ENCODE measurements at places on chromosomes 1 and 21.

- no peak for DNase-seq
Measured at GRCh38 chr1:167532375-167532774, 14.0 kb upstream of the CD247 start.

- no peak for DNase-seq
Measured at GRCh38 chr1:22210176-22210575, 67.3 kb upstream of the WNT4 start.

- DNase-seq, result peak; percentile 5
Measured at GRCh38 chr21:45747802-45748445, 104.4 kb downstream of the PCBP3 start.

DNA sequence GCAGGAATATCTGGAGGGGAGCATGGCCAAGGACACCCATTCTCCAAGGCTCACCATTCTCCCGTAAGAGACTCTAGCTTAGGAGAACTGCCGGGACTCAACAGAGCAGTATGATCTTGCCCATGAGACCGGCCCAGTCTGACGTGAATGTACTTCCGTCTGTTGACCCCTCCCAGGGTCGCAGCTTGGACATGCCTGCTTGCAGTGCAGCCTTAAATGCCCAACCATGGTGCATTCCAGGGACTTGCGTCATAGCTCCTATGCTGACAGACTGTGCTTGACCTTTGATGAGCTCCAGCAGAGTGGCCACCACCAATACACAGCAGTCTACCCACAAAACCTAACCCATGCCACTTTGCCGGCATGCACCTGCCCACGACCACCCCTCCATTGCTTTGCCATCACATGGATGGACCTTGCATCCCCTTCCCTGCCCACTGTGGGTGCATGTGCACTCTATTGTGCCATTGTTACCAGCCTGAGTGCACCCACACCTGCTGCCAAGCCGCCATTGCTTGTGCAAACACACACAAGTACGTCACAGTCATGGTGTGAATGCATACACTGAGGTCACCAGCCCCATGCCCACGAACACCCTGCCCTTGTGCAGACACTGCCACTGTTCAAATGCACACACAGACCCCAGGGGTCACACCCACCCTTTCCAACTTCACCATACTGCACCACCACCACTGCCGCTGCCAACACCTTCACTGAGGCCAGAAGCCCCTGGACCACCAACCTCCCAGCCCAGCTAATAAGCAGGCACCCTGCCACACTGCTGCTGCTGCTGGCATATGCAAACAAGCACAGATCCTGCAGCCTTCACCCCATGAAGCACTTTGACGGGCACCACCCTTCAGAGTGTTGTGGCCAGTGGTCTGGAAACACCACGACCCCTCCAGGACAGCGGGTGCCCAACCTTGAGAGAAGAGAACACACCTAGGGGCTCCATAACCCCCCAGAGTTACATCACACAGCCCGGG, 1141.3 kb downstream of the BRINP3 start:
- DNase-seq, result no peak

DNA sequence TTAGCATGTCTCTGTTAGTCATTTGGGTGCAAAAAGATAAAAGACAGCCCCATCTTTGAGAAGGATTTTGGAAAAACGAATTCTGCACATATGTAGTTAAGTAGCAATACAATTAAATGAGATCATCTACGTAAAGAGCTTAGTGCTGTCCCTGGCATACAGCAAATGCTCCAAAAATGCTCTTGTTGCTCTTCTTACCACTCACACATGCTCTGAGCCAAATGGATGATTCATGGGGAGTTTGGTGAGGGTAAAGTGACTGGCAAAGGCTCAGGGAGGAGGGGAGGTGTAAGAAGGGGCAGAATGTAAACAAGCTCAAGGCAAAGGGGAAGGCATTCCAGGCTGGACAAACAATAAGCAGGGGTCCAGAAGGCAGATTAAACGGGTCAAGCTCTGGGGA, 191.9 kb downstream of the AK5 start:
- peak; percentile 89 for DNase-seq

DNA sequence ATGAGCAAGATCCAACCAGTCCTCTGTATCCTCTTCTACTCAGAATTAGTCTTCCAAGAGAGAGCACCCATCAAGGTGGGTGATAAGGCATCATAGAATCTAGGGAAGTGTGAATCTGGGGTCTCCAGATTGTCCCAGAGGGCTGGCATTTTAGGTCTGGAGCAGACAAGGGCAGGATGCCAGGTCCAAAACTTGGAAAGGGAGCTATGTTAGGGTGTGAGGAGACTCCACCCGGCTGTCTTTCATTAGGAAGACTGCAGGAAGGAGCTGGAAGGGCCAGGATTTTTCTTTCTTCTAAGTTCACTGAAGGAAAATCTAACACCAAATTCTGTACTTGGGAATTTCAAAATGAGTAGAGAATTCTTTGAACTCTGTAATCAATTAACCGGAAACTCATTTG, 86.1 kb upstream of the BMP8A start:
- no peak for DNase-seq

DNA sequence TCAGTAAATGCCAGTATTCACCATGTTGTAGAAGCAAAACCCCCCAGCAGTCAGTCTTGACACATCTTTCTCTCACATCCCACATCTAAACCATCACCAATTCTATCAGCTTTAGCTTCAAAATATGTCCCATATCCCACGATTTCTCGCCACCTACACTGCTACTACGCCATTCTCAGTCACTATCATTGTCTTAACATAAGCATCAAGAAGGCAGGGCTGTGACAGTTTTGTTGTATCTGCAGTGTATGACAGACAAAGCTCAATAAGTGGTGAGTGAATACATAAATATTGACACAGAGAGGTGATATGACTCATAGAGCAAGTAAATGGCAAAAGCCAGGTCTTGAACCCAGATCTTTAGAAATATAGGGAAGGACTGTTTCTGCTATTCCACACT, 59.9 kb downstream of the JAK1 start:
- no peak for DNase-seq

- DNase-seq, result peak; percentile 73
Measured at GRCh38 chr21:43193651-43194302, 25.0 kb downstream of the CRYAA start.

DNA sequence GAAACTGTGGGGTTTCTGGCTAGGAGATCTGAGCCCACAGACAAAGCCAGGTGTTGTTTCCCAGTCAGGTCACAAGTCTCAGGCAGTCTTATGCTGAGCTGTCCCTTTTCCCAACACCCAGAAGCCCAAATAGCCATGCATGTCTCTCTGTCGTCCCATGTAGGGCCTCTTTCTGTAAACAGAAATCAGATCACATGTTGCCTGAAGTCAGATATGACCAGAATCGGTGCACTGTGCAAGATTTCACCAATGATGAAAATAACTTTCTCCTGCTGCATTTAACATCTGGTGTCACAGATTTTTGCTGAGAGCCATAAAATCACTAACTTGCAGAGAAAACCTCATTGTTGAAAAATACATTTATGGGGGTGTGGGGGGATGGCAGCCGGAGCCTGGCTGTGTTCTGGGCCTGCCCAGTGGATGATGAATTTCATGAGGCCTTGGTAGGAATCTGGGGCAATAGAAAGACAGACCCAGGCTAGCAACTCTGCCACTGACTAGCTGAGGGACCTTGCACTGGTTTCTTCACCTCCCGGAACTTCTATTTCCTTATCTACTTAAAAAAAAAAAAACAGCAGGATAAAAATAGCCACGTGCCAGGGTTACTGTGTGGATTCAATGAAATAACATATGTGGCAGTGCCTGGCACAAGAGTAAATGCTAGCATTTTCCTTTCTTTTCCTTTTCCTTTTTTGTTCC, 158.8 kb upstream of the NFIA start:
- no peak for DNase-seq

DNA sequence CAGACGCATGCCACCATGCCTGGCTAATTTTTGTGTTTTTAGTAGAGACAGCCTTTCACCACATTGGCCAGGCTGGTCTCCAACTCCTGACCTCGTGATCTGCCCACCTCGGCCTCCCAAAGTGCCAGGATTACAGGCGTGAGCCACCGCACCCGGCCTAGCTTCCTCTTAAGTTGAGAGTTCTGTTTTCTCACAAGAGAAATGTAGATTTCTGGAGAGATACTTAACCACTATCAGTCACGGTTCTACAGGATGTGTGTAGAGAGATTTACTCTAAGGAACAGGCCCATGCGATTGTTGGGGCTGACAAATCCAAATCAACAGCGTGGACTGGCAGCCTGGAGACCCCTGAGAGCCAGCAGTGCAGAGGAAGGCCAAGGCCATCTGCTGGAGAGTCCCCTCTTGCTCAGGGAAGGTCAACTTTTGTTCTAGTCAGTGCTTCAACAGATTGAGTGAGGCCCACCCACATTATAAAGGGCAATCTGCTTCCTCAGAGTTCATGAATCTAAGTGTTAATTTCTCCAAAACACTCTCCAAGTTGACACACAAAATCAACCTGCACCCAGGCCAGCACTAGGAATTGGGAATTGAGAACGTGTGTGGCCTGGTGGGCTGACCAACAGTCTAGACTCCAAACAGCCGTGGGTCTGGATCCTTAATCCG, 38.7 kb downstream of the CHAF1B start:
- DNase-seq, result no peak

- no peak for DNase-seq
Measured at GRCh38 chr1:210367566-210367965, 38.9 kb downstream of the HHAT start.

GRCh38 chr1:118147522-118147921, 37.5 kb downstream of the SPAG17 start:
- DNase-seq, result peak; percentile 62

DNA sequence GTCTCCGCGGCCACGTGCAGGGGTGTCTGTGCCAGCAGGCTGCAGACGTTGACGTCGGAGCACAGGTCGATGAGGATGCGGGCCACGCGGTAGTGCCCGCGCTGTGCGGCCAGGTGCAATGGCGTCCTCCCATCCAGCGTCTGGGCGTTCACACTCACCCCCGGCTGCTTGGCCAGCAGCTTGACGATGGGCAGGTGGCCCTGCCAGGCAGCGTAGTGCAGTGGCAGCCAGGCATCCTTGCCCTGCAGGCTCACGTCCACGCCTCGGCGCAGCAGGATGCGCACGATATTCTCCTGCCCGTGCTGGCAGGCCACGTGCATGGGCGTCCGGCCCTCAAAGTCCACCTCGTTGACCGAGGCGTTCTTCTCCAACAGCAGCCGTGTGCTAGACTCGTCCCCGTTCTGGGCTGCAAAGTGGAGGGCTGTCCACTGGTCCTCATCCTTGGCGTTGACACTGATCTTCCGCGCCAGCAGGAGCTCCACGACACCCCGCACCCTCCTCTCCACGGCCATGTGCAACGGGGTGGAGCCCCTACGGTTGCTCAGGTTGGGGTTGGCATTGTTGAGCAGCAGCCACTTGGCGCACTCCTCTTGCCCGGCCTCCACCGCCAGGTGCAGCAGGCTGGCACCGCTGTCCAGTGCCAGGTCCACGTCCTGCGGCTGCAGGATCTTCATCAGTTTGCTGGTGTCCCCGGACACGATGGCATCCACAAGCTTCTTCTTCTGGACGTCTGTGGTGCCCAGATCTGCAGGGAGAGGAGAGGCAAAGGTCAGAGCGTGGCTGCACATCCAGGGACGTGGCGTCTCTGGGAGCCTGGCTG, 25.4 kb downstream of the RIPK4 start:
- DNase-seq, result no peak

- DNase-seq, result no peak
Measured at GRCh38 chr1:6224718-6225117, 11.0 kb downstream of the ICMT start.

DNA sequence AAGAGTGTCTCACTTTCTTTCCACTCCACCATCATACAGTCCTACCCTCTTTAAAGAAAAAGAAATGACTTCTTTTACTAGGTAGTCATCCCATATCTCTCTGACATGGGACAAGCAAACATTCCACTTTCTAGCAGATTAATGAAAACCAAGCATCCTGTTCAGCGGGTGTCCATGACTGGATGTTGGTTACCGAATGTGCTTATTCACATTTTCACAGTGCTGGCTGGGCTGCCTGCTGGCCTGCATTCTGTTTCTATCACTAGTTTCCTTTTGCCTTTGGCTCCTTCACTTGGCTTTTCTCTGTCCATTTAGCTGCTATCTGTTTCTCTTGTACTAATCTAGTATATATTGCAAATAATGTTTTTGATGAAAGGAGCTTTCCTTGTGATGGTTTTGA, 598.4 kb downstream of the RWDD3 start:
- DNase-seq, result no peak

DNA sequence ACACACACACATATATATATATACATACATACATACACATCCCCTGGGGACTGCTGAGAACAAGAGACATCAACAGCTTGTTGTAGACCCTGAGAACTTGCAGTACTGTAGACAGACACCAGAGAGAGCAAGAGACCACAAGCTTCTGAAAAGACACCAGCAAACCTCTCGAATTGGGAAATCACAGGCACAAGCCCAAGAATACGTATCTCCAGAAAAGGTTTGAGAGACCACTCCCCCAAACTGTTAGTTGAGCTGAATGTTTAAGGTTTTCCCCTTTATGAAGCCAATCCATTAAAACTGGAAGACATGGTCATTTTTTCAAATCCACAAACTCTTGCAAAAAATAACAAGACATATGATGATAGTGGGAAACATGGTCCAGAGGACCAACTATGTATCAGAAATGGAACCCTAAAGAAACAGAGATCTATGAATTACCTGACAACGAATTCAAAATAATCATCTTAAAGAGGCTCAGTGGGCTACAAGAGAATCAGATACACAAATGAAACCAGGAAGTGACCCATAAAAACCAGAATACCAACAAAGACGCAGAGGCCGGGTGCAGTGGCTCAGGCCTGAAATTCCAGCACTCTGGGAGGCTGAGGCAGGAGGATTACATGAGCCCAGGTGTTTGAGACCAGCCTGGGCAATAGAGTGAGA, 45.1 kb downstream of the SLC2A1 start:
- DNase-seq, result no peak

DNA sequence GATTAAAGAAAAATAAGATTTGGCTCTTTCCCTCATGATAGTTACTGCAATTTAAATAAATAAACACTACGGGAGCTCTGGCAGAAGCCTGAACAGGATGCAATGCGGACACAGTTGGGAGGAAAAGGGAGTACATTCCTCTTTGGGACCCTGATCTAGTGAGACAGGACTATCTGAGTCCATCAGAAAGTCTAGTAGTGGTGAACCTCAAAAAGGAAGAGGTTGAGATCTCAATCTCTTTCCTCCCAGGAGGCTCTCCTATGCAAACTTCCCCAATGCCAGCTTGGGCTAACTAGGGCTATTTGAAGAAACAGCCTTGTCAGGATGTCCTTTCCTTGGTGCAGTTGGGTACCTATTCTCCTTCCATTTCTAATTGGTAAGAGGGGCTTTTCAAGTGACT, 4.9 kb upstream of the ABCD3 start:
- DNase-seq, result no peak

DNA sequence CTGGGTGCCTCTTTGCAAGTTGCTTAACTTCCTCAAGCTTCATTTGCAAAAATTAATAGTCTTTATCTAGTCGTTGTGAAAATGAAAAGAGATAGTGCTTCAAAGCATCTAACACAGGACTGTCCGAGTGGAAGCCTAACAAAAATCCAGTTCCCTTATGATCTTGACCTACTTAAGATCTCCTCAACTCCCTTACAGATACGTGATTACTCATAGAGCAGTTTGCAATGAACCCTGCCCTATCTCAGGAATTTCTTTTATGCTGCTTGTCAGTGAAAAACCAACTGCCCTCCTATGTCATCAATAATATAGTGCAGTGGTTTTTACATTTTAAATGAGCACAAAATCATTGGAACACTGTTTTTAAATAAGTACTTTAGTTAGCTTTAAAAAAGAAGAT, 314.3 kb downstream of the BACH1 start:
- DNase-seq, result no peak

Data from HS-5 (cell line).